Right renal pelvis (tissue), 4 donors: ENCODE measurements at places on chromosomes 3 and 15.

GRCh38 chr15:91975241-91975978, 121.9 kb downstream of the SLCO3A1 start:
- DNase-seq = no peak

DNA sequence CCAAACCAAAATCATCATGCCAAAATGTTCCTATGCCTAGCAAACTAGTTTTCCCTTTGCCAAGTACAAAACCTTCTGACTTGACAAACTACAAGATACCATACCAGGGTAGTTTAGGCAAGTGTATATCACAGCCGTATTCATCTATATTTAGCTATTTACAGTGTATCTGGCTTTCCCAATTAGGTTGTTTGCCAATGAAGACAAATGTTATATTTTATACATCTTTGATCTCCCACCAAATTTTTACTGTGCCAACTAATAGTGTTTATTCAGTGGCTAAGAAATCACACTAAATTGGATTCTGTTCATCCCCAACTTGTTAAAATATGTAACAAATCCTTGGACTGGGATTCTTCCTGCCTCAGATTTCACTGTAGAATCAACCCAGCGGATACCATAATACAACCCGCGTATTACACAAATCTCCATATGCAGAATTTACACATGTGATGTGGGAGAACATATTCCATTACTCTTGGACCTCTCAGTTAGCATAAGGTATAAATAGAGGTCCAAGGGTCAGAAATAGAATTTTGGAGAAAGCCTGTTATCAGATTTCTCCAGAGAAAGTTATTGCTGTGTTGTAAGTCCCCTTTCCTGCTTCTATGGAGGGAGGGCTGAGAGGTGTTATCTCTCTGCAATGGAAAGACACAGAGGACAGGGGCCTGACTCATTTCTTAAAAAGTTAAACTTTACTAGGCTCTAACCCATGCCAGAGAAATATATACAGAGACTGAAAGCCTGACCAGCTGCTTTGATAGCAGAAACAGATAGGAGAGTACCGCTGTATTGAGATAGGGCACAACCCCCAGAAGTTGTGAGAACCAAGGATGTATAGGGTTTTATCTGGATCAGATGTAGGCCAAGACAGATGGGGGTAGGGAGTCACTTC, 467.0 kb downstream of the FGF12 start:
- no peak for DNase-seq

DNA sequence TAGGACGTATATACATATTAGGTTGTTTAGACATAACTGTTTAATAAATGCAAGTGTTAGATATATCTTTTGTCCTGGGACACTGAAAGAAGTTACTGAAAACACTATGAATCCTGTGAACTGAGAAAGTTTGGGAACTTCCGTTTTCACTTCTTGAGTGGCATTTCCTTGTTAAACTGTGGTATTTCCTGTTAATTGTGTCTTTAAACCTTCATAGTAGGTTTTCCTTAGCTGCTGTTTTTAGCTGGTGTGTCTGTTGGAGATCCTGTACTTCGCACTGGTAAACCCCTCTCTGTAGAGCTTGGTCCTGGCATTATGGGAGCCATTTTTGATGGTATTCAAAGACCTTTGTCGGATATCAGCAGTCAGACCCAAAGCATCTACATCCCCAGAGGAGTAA, 37.1 kb downstream of the ATP6V1A start:
- DNase-seq = no peak

GRCh38 chr15:53962646-53963561, 15.3 kb upstream of the UNC13C start:
- DNase-seq = no peak

DNA sequence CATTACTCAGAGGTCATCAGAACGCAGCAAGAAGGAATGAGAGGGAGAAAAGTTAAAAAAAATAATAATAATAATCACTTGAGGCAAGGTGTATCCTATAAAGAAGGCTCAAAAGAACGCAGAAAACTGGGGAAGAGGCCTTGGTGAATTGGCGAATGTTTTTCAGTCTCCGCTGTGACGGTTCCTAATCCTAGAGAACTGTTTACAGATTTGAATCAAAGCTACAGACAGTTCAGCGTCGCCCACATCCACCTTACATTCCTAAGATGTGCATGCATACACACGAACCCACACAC, 634 bp downstream of the ZMAT3 start:
- DNase-seq = no peak

DNA sequence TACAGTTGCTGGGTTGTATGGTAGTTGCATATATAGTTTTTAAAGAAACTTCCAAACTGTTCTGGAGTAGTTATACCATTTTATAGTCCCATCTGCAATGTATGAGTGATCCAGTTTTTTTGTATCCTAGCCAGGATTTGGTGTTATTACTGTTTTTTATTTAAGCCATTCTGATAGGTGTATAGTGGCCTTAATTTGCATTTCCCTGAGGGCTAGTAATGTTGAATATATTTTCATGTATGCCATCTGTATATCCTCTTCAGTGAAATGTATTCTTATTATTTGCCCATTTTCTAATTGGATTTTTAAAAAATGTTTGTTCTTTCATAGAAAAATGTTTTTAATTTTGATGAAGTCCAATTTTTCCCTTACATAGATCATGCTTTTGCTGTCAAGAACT, 29.2 kb downstream of the PXK start:
- DNase-seq = no peak
